ENCODE measurements at places on chromosomes 12 and 14.
A peak's percentile ranks its signal among the peaks of the same experiment; 100 is the strongest.

- no peak for DNase-seq
These were observed 15.3 kb downstream of the P2RX2 start for GRCh38 chr12:132633901-132634300.

DNA sequence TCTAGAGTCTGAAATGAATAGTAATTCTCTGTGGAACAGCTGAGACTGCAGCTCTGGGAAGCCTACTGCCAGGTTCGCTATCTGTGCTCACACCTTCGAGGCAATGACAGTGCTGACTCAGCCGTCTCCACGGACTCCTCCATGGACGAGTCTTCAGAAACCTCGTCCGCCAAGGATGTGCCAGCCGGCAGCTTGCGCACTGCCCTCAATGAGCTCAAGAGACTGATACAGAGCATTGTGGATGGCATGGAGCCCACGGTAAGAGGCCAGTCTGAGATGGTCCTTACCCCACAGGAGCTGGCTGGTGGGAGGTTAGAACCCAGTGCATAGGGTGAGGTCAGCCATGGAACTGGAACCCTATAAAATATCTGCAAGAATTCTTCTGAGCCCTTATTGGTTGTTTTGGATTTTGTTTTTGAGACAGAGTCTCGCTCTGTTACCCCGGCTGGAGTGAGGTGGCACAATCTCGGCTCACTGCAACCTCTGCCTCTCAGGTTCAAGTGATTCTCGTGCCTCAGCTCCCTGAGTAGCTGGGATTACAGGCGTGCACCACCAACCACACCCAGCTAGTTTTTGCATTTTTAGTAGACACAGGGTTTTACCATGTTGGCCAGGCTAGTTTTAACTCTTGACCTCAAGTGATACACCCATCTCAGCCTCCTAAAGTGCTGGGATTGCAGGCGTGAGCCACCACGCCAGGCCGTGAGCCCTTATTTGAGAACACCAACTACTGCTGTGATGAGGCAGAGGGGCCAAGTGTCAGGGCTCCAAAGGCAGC is 43.9 kb downstream of the RAB35 start:
- no peak for DNase-seq

- DNase-seq = no peak
These were observed 716.8 kb downstream of the LRFN5 start for GRCh38 chr14:42323426-42323825.

- DNase-seq = no peak
These were observed 65.9 kb downstream of the RFX4 start for GRCh38 chr12:106648736-106649135.

DNA sequence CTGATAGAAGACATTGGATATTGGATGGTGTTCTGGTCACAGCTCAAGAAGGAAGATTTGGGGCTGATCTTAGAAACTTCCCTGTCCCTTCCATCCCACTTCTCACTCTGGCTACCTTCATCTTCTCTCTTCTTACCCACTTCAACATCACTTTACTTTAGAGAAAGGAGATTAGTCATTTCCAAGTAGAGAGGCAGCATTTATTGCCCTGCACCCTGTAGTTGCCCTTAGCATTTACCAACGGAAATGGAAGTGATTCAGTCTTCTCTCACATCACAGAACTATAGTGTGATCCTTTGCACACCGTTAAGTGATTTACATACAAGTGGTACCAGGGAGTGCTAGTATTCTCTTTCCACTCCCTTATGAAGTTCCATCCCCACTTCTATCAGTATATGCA is 52.4 kb downstream of the PHLDA1 start:
- DNase-seq = no peak

- DNase-seq = no peak
These were observed 2.8 kb downstream of the CARMIL3 start for GRCh38 chr14:24054646-24055045.

DNA sequence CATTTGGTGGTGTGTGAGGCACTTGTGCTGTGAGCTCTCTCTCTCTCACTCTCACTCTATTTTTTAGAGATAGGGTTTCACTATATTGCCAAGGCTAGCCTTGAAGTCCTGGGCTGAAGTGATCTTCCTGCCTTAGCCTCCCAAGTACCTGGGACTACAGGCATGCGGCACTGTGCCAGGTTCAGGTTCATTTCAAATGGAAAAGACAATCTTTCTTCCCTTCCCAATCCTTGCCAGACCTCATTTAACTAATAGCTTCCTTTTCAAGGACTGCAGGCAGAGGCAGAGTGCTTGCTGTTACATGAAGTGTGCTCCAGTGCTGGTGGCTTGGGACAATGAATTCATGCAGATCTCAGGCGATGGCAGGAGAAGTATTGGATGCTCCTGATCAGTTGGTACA is 73.2 kb upstream of the BICD1 start:
- no peak for DNase-seq

- DNase-seq = peak; percentile 74
These were observed 9.4 kb downstream of the ERP27 start for GRCh38 chr12:14928931-14929330.

- no peak for DNase-seq
These were observed 295.6 kb downstream of the DPF3 start for GRCh38 chr14:72598306-72598705.

DNA sequence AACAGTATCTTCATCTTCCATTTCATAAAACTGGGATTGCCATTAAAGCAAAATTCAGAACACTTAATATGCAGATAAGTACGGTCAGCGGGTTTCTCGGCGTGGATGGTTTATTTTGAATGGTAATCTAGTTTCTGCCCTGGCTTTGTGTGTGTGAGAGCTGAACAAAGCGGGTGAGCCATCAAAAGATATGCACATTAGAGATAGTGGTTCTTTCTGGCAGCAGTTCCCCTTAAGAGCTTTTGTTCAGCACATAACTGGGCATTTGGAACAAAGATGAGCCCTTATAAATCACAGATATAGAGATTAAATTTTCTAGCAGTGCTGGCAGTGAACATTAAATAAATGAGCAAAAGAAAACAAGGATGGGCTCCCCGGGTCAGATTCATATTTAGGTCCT is 207.5 kb downstream of the CALM1 start:
- no peak for DNase-seq

DNA sequence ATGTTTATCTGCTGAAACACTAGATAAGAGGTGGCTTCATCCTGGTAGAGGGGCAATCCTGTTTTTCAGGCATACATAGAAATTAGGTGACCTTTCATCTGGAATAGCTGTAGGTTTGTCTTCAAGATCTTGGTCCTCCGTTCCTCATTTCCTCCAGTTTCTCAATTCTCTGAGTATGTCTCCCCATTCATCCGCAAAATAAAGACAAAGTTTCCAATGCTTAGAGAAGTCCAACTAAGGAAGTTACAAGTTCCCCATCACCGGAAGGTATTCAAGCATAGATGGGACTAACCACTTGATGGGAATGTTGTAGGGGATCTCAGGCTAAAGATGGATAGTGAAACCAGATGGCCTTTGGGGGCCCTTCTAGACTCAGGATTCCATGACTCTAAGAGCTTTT is 34.3 kb downstream of the ERG28 start:
- no peak for DNase-seq

DNA sequence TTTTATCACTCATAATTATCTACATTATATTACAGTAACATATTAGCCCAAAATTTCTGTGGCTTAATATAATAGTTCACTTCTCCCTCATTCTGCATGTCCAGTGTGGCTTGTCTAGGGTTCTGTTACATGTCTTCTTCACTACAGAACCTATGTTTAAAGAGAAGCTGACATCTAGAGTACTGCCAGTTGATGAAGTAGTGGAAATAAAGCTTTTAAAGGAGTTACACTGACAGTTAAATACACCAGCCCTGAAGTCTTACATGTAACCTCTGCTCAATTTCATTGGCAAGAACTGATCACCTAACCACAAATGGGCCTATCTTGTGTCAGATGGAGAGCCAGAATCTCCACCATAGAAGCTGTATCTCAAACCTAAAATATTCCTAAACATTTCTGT is 32.9 kb downstream of the RPS6KA5 start:
- no peak for DNase-seq

GRCh38 chr12:40152783-40153383 is 47.0 kb upstream of the SLC2A13 start:
- peak; percentile 77 for DNase-seq

GRCh38 chr14:104687601-104688504 is 1.6 kb upstream of the INF2 start:
- peak; percentile 39 for DNase-seq

- no peak for DNase-seq
These were observed 331.9 kb upstream of the RGS6 start for GRCh38 chr14:71600309-71600708.

DNA sequence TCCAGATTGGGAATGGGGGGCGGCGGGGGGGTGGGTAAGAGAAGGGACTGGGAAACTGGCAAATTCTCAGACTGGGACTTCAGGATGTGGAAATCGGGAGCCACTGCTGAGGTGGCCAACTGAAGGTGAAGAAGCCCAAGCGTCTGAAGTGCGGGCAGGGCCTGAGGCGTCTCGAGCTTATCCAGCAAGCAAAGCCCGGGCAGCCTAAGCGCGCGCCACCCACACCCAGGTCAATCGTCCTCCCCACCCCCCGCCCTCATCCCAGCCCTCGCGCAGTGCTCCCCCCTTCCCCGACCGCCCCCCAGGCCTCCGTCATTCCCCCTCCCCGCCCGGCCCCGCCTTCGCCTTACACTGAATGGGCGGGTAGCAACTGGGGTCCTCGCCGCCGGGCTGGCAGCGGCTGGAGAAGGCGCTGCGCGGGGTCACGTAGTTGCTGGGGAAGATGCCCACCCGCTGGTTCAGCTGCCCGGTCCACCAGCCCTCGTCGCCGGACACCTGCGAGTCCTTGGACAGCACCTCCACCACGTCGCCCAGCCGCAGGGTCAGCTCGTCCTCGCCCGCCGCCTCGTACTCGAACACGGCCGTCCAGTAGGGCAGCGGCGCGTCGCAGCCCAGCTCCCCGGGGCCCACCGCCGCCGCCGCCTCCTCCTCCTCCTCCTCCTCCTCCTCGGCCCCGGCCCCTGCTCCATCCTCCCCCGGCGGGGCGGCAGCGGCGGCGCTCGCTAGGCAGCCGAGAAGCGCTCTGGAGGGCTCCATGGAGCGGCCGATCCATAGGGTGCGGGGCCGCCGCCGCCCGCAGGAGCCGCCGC is 693 bp downstream of the MAP3K9 start:
- DNase-seq = peak; percentile 70

GRCh38 chr14:38989922-38990546 is 113.0 kb downstream of the SEC23A start:
- no peak for DNase-seq

DNA sequence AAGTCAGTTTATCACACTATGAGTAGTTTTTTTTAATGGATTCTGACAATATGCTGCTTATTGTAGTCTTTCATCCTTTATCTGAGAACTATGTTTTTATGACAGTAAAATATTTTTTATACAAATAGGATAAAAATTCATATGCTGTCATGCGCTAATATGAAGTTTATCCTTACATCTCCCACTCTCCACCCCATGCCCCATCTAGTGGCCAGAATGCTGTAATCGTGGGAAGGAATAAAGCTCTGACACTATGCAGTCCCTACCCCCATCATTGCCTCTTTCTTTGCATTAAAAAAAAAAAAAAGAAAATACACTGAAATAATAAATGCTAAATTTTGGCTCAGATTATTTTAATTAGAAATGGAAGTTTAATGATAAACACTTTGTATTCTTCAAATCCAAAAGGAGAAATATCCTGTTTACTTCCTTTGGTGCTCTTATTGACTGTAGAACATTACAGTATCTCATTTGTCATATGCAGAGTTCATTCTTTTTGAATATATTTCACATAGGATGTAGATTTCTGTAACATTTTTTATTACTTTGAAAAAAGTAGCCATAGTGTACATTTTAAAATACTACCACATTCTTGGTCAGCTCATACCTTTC is 145.9 kb upstream of the SLCO1C1 start:
- DNase-seq = peak; percentile 75

DNA sequence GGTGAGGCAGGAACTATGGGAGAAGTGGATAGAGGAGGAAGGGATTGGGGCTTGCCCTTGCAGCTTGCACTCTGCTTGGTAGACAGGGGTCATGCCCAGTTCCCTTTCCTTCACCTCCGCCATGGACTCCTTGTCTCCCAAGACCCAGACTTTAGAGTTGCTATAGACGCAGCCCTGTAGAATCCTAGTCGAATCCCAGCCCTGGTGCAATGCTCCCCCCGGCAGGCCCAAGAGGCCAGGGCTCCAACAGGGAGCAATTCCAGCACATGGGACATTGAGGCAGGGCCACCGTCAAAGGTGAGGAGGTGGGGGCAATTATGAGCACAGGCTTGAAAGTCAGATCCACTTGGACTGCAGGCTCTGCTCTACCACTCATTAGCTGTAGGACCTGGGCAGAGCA is 29.5 kb upstream of the BCDIN3D start:
- DNase-seq = no peak

DNA sequence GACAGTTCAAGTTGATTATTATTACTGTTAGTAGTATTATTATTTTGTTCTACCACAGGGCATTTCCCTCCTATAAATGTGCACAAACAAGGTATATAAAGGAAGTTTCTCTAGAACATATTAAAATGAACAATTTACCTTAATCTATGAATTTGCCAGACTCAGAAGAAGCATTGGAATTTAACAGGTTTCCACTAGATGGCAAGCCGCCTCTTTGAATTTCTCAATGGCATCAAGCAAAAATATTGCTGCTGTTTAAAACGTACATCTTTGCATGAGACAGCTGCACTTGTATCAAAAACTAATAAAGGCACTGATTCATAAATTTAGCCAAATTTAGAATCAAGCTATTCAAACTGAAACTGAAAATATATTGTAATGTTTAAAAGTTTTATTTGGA is 34.6 kb upstream of the MIS18BP1 start:
- peak; percentile 21 for DNase-seq

DNA sequence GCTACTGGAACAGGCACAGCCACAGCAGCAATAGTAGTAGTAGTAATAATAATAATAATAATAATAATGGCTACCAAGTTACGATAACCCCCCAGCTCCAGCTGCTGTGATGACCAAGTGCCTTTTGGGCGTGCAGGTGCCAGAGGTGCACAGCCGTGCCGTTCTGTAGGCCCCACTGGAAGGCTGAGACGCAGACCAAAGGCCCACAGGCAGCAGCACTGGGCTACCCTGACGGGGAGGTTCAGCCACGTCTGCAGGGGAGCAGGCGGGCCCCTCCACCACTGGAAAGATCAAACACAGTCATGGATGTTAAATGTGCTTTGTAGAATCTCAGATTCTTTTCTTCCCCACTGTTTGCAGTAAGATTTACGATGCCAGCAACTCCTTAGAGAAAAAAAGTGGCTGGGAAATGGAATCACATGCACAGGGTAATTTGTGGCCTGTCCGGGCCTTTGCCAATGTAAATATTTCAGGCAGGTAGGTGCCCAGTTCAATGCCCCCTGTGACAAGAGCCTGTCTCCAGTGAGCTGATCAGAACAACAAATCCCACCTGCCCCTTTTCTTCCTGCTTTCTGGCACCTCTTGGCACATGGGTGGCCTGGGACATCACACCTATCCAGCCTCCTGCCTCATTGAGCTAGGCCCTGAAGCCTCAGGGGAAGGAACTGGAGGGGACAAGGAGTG is 32.6 kb downstream of the CCDC85C start:
- no peak for DNase-seq

All from eye (tissue), 1 donor.